ENCODE measurements at places on chromosomes 7 and 10.

GRCh38 chr7:25665903-25666670 is 437.8 kb upstream of the NPVF start:
- DNase-seq, result no peak

DNA sequence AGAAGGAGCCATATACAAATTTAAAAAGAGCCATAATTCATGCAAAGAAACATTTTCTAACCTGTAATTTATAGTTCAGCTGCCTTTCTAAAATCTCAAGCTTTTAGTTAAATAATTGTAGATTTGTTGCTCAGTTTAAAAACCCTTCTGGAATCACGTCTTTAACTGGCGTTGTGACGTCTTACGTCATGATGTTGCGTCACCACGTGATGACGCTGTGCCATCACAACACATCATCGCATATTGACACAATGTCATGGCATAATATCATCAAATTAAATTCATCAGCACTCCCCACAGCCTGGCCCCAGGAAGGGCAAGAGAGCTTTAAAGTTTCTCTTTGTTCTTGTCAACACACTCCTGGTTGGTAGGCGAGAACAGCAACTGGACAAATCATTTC is 194.8 kb downstream of the GRM8 start:
- DNase-seq, result no peak

DNA sequence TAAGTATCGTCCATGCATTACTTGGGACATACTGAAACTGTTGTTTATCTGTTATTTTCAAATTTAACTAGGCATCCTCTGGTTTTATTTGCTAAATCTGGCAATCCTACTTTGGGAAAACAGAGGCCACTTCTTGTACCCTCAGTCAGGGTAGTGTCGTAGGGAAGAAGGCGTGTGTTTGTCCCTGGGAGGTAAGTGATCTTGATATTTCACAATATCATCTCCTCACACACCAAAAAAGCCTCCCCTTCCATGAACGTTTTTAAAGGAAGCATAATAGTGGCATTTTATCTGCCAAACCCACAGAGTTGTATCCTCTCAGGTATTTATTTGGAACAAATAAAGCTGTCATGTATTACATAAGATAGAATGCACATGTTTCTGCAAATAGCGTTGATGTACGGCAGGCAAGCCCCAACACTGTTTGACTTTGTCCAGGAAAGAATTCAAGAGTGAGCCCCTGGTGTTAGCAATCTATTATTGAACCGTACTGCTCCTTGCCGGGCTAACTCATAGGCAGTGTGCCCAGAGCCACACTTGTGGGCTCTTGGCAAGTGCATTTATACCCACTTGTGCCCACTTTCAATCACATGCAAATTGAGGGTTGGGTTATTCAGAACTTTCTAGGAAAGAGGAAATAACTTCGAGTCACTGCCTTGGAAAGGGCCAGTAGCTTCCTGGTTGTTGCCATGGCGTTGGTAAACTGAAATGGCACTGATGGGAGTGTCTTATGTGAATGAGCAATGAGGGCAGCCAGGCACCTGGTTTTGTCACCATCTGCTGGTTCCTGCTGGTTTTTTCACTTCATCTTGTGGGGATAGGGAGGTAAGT is 266.0 kb downstream of the USP6NL start:
- DNase-seq, result no peak

- no peak for DNase-seq
Measured at GRCh38 chr7:96991546-96992191, 13.7 kb upstream of the DLX6 start.

DNA sequence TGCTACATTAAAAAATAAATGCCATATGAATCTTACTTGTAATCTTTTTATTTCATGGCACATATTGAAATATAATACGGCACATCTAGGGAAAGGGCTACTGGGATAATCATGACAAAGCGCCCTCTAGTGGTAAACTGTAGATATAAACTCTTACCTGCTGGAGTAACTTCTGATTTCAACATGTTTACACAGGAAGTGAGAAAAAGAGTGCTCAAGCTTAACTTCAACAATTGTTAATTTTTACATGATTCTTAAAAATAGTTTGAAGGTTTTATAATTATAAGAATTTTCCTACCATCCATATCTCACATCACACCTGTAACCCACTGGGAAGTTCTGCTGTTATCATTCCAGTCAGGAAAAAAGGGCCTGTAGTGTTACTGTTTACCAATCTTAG is 2.0 kb upstream of the HEPACAM2 start:
- DNase-seq, result peak; percentile 45

DNA sequence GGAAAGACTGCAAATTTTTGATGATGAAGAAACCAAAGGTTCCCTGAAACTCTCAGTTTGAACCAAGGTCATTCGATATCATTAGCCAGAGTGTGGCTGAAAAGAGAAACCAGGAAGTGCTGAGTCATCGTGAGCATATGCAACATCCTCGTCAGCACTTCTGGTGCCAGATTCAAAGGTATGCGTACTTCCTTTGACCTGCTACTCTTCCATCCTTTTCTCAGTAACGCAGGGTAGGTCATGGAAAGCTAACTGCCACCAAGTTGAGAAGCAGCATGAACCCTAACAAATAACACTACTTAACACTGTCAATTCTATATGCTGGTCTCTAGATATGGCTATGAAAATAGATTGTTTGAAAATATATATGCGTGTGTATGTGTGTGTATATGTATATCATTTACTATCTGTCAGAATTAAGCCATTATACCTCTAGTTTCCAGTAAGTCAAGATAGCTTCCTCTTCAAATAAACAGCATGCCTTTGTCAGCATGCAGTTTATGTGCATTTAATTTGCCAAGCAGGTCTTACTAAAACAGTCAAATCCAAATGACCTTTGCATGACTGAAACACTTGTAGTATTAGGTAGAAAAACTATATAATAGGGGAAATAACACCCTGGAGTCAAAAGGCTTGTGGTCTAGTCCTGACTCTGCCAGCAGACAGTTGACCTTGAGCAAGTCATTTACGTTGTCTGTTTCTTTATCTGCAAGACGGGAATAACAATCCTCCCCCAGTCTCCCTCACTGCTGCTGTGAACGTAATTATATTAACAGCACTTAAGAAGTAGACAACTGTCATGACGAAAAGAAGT is 26.4 kb downstream of the CDK6 start:
- DNase-seq, result no peak

DNA sequence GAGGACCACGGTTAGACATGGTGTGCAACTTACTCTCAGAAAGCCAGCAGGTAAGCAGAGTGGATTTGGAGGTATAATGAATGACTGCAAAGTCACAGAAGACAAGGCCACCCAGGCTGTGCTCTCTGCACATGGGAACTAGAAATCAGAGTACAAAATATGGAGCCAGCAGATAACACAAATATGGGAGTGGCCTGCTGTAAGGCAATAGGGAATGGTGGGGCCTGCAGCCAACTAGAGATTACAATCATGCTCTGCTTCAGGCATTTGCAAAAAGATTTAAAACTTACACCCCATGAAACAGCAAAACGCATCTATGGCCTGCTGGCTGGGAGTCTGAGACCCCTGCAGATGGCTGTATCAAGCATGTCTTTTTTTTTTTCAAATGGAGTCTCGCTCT is 47.0 kb downstream of the RGS10 start:
- no peak for DNase-seq

GRCh38 chr10:14781763-14782162 is 7.1 kb upstream of the FAM107B start:
- no peak for DNase-seq

- no peak for DNase-seq
Measured at GRCh38 chr7:158824028-158824427, 5.3 kb downstream of the ESYT2 start.

DNA sequence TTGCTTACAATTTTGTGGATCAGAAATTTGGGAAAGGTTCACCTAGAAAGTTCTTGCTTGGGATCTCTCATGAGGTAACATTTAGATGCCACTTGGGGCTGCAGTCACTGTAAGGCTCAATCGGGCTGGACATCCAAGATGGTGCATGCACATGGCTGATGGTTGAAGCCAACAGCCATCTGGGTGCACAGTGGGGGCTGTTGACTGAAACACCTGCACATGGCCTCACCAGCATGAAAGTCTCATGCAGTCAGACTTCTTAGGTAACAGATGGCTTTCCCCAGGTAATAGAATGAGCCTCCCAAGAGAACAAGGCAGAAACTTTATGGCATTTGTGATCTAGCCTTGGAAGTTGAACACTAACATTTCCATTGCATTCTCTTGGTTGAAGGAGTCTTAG is 740.7 kb upstream of the AUTS2 start:
- DNase-seq, result no peak

GRCh38 chr7:14759785-14760184 is 142.8 kb downstream of the DGKB start:
- no peak for DNase-seq

DNA sequence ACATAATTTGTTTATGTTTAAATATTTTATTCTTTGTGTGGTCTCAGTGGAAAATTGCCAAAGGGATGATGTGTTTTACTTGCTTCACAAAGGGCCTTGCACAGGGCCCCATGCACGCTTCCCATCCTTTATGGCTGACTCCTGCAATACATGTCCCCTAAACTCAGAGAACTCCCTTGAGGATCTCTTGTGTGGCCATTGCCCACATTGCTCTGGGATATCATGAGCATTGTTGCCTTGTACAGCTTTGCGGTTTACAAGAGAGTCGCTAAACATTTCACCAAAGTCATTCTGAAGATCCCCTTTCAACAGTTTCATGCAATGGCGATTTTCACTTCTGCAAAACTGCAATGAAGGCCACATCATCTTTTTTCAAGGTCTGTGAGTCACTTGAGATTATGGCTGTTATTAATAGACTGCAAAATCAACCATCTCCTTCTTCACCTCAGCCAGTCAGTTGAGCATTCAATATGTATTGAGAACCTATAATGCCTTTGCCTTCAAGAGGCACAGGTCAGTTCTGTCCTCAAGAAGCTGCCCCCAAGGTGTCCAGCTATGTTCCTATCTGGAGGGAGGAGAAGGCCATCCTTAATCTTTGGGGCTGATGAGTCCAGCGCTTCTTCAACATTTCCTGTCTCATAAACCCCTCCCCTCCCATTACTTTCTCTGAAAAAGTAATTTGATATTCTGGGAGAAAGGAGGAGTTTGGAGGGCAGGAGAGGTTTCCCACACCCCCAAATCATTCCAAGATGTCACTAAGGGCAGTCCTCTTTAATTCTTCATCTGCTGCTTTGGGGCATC is 108.1 kb downstream of the CCDC71L start:
- DNase-seq, result no peak

DNA sequence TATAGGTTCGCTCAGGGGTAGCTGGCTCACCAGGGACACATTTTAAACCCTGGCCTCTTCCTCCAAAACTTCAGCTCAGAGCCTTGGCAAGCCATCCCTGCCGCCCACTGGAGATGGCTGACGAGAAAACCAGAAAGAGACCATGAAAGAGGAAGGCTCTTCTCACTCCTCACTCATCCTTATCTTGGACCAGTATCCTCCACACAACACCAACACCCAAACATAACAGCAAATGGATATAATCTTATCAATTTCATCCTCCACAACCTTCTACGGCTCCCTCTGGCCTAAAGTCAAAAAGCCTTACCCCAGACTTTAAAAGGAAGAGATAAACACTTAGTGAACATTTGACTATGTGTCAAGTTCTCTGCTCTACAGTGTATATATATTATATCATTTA is 26.9 kb downstream of the DLG5 start:
- no peak for DNase-seq

DNA sequence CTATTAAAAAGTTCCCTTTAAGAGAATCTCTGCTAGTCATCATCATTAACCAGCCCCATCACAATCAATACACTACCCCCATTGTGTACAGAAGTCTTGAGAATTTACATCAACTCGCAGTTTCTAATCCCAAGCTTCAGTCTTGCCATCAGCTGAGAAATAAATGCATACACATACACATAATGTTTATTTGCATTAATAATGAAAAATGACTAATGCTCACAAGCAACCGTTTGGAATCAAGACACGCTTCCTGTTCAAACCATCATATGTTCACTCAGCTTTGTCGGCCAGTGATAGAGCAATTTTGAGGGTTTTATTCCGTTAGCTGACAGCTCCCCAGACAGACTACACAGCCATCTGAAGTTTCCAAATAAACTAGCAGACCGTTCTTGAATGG is 287.1 kb downstream of the SFMBT2 start:
- no peak for DNase-seq

- no peak for DNase-seq
Measured at GRCh38 chr7:128835790-128836641, 5.8 kb downstream of the FLNC start.

- no peak for DNase-seq
Measured at GRCh38 chr7:22781230-22781711, 41.4 kb downstream of the TOMM7 start.

- no peak for DNase-seq
Measured at GRCh38 chr10:100750291-100751210, 5.2 kb downstream of the PAX2 start.

- DNase-seq, result no peak
Measured at GRCh38 chr7:106236065-106236464, 48.7 kb downstream of the NAMPT start.

DNA sequence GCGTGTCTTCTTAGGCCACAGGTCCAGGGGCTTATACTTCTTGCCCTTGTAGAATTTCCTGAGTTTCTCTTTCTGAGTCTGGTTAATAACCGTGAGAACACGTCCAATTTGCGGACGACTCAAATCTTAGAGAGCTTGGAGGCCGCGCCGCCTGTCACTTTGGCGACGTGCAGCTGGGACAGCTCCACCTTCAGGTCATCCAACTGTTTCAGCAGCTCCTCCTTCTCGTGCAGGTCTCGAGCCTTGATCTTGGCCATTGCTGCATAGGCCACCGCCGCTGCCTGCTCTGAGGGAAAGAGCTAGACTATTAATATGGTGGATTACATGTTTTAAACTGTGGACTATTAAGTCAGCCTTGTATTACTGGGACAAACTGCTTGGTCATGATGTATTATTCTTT is 26.9 kb downstream of the EVX1 start:
- DNase-seq, result no peak

DNA sequence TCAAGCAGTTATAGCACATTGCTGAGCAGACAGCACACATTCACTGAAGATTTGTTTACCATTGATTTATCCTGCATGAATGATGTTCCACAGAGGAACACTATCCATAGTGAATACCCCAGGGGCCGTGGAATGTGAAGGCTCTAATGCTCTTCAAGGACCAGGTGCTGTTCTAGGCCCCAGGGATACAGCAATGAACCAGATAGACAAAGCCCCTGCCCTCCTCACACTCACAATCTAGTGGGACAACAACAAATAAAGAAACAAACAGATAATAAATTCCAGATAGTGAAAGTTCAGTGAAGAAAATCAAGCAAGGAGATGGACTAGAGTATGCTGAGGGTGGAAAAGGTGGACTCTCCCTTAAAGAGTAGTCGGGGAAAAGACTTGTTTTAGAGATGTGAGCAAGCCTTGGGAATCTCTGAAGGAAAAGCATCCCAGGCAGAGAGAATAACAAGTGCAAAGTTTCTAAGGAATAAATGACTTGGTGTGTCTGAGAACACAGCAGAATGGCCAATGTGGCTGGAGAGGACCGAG is 117.7 kb downstream of the CCDC71L start:
- no peak for DNase-seq

DNA sequence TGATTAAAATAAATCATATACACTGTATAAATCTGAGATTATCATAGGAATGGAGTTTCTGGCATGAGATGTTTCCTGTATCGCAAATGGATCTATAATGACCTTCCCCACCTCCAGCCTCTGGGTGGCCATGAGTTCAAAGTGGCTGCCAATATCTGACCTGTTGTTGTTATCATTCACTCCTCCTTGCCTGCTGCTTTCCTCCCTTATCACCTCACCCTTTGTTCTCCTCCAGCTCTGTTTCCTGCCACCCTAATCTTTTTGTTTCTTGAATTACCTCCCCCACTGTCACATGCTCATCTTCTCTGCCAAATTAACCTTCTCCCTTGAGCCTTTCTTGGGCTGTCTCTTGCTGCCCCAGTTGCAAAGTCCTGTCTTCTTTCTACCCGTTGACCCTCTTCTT is 12.0 kb downstream of the SCD start:
- DNase-seq, result no peak

All from NCI-H1930 (cell line).